ENCODE measurements at places on chromosomes 3 and 15. TPM values are rescaled to one million over a fixed set of nuclear protein-coding genes. Genes with fewer than 3 reads are reported as not detected.

DNAH12 gene
- under 0.01 TPM for total RNA-seq

KY gene
- under 0.01 TPM for total RNA-seq

GNAT1 gene
- not detected for total RNA-seq

GABRR3 gene
- total RNA-seq, result not detected

PPM1L gene
- total RNA-seq, result 0.28 TPM

SPESP1 gene
- 3.0 TPM for total RNA-seq

TIPIN gene
- 7.3 TPM for total RNA-seq

LRRC2 gene
- total RNA-seq, result 4.7 TPM

ZMYND10 gene
- 1.1 TPM for total RNA-seq

ACSBG1 gene
- not detected for total RNA-seq

CYP8B1 gene
- not detected for total RNA-seq

Data from IMR-90 (cell line).